ENCODE measurements at places on chromosomes 12 and 14.

GRCh38 chr14:82667501-82667900 lies 1133.8 kb upstream of the SEL1L start:
- DNase-seq = no peak

- DNase-seq = peak; percentile 43
Observed at GRCh38 chr14:103527408-103528145, 1.4 kb upstream of the TRMT61A start.

GRCh38 chr12:77151030-77151429 lies 85.7 kb upstream of the E2F7 start:
- no peak for DNase-seq

GRCh38 chr12:31715283-31715825 lies 13.5 kb downstream of the AMN1 start:
- DNase-seq = no peak

DNA sequence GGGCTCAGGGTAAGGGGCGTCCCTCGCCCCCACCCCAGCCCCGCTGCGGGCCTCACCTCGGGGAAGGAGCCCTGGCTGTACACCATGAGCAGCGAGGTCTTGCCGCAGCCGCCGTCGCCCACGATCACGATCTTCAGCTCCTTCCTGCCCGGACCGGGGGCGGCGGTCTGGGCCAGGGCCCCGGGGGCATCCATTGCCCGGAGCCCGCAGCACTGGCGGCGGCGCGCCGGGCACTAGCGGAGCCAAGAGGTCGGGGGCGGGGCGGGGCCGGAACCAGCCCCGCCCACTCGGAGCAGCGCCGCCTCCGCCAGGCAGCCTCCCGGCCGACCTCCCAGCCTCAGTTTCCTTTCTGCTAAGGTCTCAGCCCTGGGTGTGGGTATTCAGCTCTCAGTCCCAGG lies at the start of gene RHOF:
RHOF (minus strand) TSS at position 249 of the 398 bp plus-strand sequence; CDS start at position 194, 55 bp downstream.
- no peak for DNase-seq

- DNase-seq = no peak
Observed at GRCh38 chr12:75632442-75632841, 121.0 kb upstream of the KRR1 start.

DNA sequence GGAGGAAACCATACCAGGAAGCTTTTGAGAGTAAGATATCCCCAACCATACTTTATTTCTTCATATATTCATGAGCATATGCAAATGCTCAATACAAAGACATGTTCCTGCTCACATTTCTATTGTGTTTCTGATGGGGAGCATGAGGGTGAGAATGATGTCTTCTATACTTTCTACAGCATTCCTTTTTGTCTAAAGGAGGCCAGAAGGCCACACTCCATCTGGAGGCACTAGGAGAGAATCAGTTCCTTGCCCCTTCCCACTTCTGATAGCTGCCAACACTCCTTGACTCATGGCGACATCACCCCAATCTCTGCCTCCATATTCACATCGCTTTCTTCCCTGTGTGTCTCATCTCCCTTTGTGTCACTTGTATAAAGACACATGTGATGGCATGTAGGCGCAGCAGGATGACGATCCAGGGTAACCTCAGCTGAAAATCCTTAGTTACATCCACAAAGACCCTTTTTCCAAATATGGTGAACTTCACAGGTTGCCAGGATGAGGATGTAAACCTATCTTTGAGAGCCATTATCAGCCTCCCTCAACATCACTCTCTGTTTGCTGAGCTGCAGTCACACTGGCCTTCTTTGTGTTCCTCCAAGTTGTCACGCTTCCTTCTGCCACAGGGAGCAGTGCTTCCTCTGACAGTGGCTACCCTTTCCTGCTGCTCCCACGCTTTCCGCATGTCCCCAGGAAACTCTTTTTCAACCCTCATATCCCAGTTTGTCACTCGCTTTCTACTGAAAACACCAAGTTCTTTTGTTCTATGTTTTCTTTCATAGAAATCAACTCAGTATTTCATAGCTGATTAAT lies 96.9 kb downstream of the STXBP6 start:
- DNase-seq = no peak

DNA sequence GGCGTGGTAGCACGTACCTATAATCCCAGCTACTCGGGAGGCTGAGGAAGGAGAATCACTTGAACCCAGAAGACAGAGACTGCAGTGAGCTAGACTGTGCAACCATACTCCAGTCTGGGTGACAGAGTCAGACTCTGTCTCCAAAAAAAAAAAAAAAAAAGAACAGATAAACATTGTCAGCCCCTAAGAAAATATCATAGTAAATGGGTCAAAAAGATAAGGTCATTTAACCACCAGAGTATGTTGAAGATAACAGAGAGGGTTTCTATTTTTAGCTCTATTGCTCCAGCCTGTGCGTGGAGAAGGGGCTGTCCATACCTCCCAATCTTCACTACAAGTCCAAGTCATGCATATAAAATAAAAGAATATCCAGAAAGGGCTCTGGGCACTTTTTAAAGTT lies 15.4 kb downstream of the LGMN start:
- DNase-seq = no peak

- DNase-seq = no peak
Observed at GRCh38 chr12:101616027-101616494, 21.3 kb downstream of the MYBPC1 start.

DNA sequence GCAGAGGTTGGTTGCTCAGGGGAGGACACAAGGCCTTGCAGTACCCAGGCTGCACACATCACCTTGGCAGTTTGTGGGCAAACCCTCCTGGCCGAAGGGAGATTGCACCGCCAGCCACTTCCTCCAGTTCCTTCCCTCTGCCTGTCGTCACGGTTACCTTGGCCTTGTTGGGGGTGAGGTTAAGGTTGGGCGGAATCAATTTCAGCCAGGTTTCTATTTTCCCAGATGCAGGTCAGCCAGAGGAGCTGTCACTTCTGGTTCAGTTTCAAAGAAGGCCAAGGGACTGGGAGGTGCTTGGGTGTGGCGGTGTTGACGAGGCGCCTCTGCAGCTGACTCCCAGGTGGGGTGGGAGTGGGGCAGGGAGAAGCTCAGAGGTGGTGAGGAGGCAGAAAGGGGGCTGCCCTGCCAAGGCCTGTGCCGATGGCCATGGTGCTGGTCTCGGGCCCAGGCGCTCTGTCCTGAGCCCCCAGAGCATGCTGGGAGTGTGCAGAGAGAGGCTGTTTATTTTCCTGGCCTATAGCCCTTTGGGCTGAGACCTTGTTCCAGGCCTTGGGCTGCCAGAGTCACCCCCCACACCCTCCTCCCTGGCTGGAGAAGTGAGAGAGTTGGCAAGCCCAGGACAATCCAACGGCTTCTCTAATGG lies 31.4 kb downstream of the JDP2 start:
- no peak for DNase-seq

DNA sequence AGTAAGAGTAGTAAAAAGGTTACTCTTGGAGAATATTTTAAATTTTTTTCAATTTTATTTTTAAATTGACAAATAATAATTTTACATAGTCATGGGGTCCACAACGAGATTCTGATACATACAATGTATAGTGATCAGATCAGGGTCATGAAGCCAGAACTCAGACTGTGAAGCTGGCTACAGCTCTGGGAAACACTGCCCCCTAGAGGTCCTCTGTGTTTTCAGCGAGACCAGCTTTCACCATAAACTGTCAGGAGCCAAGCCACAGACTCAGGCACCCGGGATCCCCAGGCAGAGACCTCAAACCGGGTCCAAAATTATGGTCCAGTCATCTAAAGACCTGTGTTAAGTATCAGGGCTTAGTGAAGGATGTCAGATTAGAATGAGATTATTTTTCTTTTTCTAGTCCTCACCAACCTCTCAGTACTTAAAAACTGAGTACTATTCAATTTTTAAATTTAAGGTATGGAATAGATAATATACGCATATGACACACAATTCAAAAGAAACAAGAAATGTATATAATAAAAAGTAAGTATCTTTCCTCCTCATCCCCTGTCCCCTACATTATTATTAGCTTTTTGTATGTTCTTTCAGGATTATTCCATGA lies 397.1 kb downstream of the MDGA2 start:
- DNase-seq = peak; percentile 4

- DNase-seq = no peak
Observed at GRCh38 chr12:530308-530707, 70.6 kb downstream of the B4GALNT3 start.

- no peak for DNase-seq
Observed at GRCh38 chr12:92063641-92064040, 82.0 kb downstream of the BTG1 start.

DNA sequence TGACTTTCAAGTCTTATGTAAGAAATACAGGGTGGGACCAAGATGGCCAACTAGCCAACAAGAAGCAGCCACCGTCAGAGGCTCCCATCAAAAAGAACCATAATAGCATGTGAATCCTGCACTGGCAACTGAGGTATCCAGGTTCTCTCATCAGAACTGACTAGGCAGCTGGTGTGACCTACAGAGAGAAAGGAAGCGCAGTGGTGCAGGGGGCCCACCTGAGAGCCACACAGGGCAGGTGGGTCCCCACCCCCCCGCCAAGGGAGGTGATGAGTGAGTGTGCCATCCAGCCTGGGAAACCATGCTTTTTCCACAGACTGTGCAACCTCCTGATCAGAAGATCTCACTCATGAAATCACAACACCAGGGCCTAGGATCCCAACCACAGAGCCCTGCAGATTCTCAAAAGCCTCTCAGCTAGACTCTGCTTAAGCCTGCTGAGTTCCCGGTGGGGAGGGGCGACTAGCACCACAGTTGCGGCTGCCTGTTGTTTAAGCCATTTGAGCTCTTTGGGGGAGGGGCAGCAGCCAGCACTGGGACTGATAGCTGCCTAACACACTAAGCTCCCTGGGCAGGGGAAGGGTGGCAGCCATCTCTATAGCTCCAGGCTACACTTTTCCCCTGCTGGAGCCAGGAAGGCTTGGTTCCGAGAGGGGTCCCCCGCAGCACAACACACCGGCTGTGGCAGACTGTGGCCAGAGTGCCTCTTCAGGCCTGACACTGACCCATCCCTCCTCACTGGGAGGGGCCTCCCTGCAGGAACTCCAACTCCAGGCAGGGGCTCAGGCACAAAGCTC lies 75.3 kb downstream of the GARIN6 start:
- no peak for DNase-seq

DNA sequence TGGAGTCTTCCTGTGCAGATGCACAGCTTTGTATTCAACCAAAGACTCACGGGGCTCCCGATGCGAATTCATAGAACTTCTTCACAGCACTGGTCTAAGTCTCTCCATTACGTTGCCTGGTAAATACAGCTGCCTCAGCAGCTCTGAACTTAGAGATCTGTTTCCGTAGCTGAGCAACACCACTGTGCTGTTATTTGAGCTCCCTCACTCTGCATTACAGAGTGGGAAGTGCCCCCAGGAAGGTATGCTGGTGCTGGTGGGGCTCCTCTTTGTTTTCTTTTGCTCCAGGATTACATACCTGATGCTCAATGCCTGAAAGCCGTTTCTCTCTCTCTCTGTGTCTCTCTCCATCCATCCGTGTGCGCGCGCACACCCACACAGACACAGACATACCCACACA lies 227.5 kb upstream of the RMST start:
- DNase-seq = no peak

GRCh38 chr14:29721586-29721985 lies 206.1 kb downstream of the PRKD1 start:
- no peak for DNase-seq

- no peak for DNase-seq
Observed at GRCh38 chr12:65937161-65937641, 112.9 kb downstream of the HMGA2 start.

- no peak for DNase-seq
Observed at GRCh38 chr14:77822307-77822706, 22.4 kb downstream of the ADCK1 start.

DNA sequence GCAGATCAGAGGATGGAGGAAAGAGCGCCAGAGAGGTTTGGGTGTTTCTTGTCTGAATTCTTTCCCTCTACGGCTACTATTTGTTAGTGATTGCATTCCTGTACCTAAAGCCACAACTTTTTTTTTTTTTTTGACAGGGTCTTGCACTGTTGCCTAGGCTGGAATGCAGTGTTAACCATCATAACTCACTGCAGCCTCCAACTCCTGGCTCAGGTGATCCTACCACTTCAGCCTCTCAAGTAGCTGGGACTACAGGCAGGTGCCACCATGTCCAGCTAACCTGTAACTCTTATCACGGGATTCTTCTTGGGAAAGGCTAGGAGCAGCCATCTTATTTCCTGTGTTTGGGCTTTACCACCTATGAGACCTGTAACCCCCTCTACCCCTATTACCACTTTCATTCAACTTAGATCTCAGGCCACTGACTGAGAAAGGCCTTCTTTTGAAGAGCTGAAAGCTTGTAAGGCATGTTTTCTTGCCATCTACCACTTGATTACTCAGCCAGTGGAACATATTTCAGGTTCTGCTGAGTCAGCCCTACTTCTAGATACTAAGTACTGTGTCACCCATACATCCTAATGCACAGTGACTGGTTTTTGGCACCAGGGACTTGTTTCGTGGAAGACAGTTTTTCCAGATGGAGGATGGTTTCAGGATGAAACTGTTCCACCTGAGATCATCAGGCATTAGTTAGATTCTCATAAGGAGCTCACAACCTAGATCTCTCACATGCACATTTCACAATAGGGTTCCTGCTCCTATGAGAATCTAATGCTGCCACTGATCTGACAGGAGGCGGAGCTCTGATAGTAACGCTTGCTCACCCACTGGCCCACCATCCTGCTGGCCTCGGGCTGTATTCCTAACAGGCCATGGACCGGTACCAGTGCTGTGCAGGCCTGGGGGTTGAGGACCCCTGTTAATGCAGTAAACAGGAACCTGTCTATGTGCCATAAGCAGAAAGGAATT lies 6.9 kb downstream of the VEZT start:
- no peak for DNase-seq

- DNase-seq = no peak
Observed at GRCh38 chr12:70467918-70468733, 102.0 kb downstream of the KCNMB4 start.

DNA sequence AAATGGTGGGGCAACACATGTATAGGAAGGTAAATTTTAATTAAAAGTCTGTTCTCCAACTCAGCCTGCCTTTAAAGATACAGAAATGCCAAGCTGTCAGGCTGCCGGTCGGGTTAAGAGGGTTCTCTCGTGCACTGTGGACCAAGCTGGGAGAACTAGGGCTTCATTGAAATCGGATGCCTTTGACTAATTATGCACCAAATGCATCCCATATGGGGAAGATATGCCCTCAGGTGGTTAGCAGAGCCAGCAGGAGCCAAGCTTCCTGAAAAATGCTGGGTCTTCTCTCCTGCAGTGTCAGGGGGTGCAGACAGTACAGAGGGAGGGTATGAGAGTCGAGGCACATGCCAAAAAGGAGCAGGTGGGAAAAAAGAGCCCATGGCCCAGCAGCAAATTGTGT lies 236.1 kb downstream of the CACNA1C start:
- no peak for DNase-seq

DNA sequence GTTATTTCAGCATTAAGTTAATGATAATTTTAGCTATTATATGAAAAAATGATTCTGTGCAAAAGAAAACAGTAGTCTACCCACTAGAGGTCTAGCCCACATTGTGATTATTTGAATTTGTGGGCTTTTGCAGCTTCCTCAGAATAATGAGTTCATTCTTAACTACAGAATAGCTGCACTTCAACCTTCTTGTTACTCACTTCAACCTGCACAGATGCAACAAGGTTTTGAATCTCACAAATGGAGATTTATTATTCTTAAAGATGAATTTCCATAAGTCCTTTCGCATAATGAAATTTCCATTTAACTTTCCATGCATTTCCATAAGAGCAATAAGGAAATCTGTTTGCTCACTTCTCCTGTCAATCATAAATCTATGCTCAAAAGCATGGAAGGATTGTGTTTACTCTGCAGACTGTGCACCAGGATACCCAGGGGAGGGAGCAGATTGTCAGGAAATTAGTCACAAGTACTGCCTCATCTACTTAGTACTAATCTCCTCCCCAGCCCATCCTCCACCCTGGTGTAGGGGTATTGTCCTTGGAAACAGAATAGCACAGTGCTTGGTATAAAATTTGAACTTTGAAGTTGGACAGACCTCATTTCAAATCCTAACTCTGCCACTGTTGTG lies 24.1 kb downstream of the PTGER2 start:
- DNase-seq = no peak
